ENCODE measurements at places on chromosomes 3 and 15.

DNA sequence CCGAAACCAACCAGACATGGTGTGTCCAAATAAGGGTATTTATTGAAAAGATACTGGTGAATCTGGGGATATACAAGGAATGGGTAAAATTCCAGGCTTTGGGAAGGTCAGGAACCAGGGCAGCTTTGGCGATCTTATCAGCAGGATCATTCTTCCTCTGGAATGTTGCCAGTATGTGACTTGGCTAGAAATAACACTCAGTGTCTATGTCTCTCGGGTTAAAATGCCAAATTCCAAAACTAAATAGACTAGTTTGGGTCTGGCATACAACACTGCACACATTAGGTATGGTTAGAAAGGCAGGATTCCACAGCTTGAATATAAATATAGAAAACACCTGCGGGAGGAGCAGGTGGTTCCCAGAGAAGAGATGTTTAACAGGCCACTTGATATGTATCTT is 220.2 kb upstream of the CD96 start:
- no peak for DNase-seq

GRCh38 chr3:25697553-25697952 is 32.8 kb upstream of the TOP2B start:
- no peak for DNase-seq

DNA sequence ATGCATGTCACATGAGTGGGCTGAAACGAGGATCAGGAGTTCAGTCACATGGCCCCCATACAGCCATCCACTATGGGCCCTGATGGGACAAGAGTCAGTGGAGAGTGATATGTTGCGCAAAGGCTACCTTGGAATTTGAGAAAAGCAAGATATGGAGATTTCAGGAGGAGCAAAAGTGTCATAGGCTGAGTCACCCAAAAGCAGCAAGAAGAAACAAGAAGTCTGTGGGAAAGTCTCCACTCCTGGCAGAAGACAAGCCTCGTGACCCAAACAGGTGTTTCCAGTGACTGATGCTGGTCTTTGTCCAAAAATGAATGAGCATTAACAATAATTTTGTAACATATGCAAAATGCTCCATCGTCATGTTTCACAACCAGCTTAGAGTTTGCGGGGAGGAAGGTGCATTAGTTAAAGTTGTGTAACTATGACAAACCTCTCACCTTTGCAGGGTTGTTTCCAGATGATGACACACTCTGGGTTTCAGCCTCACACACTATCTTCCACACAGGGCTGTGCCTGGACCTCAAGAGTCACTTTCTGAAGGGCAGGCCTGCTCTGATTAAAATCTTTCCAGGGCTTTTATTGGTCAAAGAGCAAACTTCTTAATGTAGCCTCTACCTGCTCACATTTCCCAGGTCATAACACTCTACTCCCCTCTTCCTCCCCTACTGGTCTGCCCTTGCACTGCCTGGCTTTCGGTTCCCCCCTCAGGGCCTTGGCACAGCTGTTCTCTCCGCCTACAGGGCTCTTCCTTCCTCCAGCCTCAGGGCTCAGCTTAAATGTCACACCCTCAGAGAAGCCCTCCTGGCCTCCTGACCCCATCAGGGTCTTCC is 3.9 kb upstream of the DNASE1L3 start:
- no peak for DNase-seq

- no peak for DNase-seq
Observed at GRCh38 chr3:54633444-54634121, 294.3 kb downstream of the LRTM1 start.

DNA sequence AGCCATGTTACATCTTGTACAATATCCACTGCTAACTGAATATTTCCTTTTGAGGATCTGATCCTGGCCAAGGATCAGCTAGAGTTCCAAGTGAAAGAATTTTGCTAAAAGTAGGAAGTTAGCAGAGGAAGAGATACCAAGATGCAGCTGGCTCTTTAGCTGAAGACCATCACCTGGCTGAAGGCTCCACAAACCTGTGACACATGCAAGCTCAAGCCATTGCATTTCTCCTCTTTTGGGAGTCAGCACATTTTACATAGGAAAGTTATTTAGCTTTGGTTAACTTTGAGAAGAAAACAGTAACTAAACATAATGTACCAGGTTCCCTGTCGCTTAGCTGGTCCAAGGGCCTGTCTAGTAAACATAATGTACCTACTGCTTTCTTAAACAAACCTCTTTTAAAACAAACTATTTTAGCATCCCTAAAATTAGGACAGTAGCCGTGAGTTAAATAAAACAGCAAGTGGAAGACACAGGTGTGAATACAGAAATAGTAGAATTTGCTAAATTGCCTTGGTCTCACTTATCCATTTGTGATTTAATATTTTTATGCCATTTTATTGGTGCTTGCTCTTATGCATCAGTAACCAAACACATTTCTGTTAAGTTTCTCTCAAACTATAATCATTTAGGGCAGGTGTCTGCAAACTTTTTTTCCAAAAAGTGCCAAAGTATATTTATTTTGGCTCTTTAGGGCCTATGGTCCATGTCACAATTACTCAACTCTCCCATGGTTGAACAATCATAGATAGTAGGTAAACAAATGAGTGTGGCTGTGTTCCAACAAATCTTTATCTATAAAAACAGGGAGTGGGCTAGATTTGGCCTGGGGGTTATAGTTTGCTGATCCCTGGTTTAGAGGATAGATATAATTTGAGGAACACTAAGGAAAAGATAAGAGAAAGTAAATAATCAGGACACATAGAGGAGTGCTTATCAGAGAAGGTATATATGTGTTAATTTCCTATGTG is 11.2 kb downstream of the GCSAM start:
- no peak for DNase-seq

DNA sequence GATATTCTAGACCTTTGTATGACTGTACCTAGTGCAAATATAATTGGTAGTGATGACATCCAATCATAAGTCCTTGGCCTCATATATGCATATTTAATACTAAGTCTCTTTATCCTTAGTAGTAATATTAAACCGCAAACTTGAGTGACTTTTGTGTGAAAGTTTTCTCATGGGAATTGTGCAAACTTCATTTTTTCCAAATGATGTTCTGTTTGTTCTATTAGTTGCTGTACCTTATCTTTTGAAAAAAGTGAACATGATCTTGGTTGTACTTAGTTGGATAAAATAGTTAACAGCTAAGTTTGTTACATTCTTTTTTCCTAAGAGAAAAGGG is 43.2 kb downstream of the TMEM45A start:
- no peak for DNase-seq

- no peak for DNase-seq
Observed at GRCh38 chr15:78734451-78735064, 76.7 kb downstream of the ADAMTS7 start.

- no peak for DNase-seq
Observed at GRCh38 chr3:33613041-33613440, 105.0 kb downstream of the CLASP2 start.

GRCh38 chr15:86905625-86906256 is 826.1 kb downstream of the AGBL1 start:
- no peak for DNase-seq

DNA sequence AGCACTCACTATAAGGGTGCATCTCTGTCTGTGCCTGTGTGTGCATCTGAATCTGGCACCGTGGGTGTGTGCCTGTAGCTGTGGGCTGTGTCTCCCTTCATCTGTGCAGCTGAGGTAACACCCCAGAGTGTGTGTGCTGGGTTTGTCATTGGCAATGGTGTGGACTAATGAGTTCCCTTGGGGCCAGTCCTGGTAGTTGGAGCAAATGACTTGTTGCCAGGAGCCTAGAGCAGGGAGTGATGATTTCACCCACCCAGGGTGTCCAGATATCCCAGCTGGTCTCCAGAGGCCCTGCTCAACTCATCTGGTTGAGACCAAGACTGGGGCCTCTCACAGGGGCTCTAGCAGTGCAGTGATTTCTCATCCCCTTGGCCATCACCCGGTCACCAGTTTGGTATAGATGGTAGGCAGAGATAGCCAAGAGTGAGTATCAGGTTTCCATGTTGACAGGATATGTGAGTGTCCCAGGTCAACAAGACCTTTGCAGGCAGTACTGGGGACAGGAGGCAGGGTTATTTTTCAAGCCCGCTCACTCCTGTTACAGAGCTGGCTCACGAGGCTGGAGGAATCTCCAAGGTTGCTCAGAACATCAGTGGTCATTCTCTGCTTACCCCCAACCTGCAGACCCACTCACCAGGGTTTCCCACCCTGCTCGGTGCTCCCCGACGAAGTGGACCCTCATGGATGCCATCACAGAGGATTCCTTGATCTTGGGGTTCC is 4.1 kb upstream of the HDAC11 start:
- no peak for DNase-seq

GRCh38 chr15:51782357-51782896 is 31.0 kb downstream of the TMOD2 start:
- no peak for DNase-seq

- no peak for DNase-seq
Observed at GRCh38 chr3:159922861-159923312, 65.7 kb upstream of the IL12A start.

DNA sequence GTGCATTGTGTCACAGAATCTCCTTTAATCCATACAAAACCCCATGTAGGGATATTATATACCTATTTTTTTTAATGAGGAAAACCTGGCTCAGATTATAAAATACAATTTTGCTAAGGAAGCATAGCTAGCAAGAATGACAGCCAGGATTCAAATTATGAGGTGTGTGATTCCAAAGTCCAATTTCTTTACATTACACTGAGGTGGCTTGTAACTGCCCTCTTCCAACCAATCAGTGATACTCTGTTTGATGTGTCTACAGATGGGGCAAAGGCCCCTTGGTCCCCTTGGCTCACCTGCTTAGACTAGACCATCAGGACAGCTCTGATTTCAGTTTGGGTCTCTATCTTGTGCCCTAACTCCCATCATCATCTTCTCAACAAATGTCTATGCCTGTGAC is 120.3 kb upstream of the ADAMTS9 start:
- DNase-seq, result no peak

All from skin of body (tissue), 3 donors.